ENCODE measurements at places on chromosomes 6 and 20.

- peak; percentile 49 for DNase-seq
Measured at GRCh38 chr6:118618676-118619377, 32.6 kb downstream of the CEP85L start.

DNA sequence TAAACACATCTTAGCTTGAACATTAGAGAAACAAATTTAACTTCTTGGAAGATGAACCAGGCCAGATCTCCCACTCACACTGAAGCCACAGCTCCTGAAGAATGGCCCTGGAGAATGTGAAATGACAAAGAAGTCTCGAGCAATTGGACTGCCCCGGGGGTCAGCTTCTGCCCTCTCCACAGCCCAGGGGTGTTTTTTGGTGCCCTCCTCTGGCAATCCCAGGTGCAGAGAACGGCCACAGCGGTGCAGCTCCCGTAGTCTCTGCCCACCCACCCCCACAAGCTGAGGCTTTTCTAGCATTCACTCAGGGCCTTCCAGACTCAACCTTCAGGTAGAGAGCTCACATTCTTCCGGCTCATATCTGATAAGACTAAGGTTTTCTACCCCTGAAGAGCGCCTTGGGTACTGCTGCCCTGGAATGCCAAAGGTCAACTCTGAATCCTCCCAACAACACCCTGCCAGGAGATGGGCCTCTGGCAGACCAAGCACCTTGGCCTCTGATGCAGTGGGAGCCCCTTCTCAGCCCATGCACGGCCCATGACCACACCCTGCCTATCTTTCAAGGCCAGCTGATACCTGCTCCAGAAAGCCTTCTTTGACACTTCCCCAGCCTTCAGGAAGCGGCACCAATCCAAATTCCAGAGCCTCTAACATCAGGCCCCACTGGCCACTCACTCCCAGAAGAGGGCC is 208.3 kb downstream of the SYNDIG1 start:
- DNase-seq = no peak

GRCh38 chr6:72863131-72863530 is 241.3 kb downstream of the KCNQ5 start:
- DNase-seq = no peak

DNA sequence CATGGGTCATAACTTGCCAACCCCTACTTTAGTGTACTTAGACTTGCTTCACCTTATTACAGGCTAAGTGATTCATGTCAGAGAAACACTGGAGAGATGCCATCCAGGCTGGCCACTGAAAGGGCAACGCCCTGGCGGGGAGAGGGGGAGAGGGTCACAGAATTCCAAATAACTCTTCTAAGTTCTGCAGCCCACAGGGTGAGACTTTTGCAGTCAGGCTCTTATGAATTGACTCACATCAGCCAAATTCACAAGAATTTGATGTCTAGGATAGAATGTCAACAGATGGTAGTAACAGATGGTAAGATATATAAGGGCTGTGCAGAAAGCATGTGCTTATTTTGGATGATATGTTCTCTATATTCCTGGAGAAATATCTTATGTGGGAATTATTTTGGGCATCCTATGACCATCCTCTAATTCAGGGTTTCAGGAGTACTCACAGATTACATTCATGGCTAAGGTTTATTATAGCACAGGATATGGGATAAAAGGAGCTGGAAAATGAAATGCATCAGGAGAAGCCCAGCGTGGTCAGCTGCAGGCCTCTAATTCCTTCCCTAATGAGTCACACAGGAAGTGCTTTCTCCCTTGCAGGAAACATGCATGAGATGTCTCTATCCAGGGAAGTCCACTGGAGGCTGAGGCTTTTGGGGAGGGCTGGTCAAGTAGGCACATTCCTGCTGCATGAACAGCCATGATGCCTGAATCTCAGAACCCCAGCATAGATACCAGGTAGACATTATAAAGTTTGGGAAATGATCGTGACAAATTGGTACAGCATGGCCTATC is 58.7 kb upstream of the RIN2 start:
- no peak for DNase-seq

DNA sequence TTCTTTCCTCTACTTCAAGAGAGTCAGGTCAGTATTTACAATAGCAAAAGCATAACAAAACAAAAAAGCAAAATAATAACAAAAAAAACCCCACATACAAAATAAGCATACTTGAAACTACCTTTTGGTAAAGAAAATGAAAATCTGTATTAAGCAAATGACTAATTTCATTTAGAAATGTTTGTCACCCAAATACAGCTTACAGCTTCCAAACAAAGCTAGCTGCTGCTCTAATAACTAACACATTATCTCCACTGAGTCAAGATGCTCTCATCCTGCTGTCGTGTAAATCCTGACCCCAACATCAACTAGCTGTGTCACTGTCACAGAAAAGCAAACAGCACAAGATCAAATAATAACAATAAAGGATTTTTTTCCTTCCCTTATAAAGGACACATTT is 21.7 kb downstream of the MAP7 start:
- DNase-seq = no peak

DNA sequence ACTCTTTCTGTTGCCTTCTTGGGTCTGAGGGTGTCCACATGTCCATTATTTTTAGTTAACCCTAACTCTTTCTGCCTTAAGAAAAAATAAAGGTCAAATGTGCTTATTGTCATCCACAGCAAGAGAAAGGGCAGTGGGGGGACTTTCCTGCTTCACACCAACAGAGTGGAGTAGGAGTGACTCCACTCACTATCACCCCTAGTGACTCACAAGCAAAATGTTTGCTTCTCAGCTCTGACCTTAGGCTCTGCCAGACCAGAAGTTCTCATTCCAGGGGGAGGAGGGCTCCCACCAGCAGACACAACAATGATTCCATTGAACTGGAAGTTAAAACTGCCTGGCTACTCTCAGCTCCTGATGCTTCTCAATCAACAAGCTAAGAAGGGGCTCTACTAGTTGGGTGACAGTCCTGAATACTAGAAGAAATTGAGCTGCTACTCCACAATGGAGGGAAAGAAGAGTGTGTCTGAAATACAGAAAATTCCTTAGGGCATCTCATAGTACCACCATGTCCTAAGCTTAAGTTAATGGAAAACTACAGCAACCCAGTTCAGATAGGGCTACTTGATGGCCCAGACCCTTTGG is 83.9 kb upstream of the AFDN start:
- no peak for DNase-seq

DNA sequence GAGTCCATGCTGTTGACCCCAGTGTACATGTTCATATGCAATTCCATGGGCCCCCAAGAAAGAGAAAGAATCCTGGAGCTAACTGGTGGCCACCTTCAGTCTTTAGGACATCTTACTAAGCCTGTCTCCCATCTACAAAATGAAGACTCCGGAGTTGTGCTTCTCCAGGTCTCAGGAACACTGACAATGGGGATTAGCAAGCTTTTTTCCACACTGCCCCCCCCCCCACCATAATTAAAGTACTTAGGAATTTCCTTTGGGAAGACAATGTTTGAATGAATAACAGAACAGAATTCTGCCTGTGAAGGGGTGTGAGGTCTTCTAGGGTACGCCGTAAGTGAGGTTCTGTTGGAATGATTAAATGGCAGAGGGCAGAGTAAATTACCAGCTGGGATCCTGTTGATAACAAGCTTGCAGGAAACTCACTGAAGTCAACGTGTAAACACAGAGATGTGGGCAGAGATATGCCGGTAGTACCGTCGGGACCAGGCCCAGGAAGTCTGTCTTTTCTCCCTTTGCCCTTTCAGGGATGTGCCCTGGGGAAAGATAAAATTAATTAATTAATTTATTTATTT is 63.1 kb downstream of the ANKRD6 start:
- no peak for DNase-seq

DNA sequence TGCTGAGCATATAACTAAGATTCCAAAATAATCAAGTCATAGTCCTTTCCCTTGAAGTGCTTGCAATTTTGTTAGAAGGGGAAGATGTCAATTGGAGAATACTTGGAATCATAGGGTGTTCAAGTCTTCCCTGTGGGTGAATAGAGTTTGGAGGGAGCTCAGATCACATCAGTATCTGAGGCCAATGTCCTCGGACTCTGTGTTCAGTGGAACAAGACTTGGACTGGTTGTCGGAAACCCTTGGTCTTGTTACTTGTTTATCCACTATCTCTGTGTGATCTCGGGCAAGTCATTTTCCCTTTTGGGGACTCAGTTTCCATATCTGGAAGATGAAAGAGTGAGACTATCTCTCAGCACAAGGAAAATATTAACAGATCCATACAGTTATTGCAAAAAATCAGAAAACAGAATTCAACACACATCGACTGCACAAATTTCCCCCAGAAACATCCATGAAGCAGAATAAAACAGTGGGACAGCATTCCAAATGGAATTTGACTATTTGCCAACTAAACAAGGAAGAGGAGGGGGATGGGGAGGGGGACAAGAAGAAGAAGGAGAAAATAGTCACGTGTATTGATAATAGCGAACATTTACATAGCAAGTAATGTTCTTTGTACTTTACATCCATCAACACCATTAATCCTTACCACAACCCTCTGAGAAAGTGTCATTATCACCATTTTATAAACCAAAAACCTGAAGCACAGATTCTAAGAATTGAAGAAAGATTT is 3.9 kb upstream of the EDEM2 start:
- DNase-seq = no peak

Measured in stimulated activated CD8-positive, alpha-beta memory T cell treated with anti-CD3 and anti-CD28 coated beads, Interleukin-7, amount 100 ng/mL, for 1 hour (primary cell).